RWPE1 (cell line): ENCODE measurements at places on chromosomes 11 and 22.

DNA sequence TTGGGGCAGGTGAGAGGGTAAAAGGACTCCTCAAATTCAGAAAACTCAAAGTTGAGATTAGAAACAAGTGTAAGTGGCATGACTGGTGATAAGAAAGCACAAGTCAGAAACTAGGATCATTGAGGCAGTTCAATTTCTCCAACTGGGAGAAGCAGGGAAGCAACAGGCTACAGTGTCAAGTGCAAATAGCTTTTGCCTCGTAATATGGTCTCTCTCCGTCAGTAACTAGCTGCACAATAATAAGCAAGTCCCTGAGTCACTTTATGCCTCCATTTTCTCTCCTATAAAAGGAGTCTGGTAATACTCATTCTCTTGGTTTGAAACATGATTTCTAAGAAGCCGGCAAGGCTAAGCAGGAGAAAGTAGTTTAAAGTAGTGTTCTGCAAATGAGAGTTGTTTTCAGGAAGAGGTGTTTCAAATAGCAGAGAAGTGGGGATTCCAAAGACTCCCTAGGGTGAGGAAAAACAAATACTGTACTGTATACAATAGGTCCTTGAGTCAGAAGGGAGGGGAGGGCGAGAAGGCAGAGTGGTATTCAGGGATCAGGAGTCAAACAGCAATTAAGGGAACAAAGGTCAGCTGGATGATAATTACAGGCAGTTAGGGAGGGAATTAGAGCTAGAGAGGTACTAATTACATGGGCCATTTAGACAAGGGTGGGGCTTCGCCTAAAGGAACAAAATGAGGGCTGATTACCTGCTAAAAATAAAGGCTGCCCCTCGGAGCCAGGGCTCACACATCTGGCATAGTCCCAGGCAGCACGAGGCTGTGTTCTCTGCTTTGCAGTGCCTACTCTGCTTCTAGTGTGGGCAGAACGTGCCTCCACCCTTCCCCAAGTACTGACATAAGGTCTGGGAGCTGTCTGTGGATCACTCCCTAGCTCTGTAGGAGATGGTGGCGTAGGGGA, 96.0 kb upstream of the BDNF start:
- no peak for DNase-seq

GRCh38 chr11:75351791-75352587, 528 bp upstream of the ARRB1 start:
- DNase-seq = no peak

GRCh38 chr11:64760759-64761420, 1.1 kb upstream of the PYGM start:
- no peak for DNase-seq

- DNase-seq = no peak
These were observed 37.9 kb downstream of the AMOTL1 start for GRCh38 chr11:94806014-94806413.

DNA sequence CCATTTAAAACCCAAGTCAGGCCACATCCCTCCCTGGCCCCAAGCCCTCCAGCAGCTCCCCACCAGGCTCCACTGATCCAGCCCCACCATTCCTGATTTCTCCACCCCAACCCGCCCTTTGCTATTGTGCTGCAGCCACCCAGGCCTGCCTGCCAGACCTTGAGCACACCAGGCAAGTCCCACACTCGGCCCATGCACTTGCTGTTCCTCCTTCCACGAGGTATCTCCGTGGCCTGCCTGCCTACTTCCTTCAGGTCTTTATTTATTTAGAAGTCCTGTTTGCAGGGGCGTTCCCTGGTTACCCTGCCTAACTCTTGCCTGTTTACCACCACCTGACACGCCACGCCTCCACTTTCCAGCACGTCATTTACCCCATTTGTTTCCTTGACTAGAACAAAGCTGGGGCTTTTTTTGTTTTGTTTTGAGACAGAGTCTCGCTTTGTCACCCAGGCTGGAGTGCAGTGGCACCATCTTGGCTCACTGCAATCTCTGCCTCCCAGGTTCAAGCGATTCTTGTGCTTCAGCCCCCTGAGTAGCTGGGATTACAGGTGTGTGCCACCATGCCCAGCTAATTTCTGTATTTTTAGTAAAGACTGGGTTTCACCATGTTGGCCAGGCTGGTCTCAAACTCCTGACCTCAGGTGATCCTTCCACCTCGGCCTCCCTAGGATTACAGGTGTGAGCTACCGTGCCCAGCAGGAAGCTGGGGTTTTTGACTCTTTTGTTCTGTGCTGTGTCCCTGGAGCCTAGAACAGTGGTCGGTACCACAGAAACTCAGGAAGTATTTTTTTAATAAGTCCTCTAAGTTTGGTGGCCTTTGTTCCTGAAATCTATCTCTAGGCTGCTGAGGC, 6.7 kb downstream of the CENPM start:
- no peak for DNase-seq

- peak; percentile 16 for DNase-seq
These were observed 28.0 kb downstream of the SLN start for GRCh38 chr11:107683807-107684206.

GRCh38 chr11:60658409-60658808, 41.0 kb upstream of the MS4A8 start:
- no peak for DNase-seq

DNA sequence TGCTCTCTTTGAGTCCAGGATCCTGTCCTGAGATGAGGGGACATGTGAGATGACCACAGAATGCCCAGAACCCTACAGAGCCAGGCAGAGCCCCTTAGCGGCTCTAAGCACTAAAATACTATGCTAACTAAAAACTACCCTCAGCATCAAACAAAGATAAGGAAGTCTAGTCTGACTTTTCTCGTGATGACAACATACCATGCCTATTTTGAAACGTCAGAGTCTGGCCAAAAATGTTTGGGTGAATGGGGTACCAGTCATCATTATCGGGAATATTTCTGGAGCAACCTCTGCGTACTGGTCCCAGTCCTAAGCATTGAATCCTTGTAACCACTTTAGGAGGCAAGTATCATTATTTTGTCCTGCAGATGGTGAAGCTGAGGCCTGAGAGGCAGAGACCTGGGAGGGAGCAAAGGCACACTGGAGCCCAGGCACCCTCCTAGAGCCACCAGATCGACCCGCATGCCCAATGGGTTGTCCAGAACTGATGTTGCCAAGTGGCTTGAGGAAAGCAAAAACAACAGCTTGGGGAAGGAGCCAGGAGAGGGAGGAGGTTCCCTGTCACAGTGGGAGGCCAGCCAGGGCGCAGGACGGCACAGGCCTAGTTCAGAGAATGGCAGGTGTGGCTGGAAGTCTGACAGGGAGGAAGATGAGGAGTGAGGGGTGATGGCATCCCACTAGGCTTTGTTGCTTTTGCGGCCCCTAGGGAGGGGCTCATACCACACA, 7.2 kb upstream of the OSM start:
- no peak for DNase-seq

GRCh38 chr11:72826942-72827480, 12.8 kb downstream of the ATG16L2 start:
- no peak for DNase-seq

DNA sequence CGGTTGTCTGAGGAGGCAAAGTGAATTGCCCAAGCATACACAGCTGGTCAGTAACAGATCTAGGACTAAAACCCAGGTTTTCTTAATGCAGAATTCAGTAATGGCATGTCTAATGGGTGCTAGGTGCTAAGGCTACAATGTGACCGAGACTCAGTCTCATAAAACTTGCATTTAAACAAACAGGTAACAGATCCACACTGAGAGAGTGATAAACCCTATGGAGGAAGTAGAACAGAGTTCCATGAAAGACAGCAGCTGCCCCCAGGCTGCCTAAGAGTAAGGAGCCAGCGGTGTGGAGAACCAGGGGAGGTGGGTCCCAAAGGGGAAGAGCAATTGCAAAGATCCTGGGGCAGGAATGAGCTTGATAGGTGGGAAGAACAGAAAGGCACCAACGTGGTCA, 27.3 kb downstream of the MMP13 start:
- DNase-seq = no peak

DNA sequence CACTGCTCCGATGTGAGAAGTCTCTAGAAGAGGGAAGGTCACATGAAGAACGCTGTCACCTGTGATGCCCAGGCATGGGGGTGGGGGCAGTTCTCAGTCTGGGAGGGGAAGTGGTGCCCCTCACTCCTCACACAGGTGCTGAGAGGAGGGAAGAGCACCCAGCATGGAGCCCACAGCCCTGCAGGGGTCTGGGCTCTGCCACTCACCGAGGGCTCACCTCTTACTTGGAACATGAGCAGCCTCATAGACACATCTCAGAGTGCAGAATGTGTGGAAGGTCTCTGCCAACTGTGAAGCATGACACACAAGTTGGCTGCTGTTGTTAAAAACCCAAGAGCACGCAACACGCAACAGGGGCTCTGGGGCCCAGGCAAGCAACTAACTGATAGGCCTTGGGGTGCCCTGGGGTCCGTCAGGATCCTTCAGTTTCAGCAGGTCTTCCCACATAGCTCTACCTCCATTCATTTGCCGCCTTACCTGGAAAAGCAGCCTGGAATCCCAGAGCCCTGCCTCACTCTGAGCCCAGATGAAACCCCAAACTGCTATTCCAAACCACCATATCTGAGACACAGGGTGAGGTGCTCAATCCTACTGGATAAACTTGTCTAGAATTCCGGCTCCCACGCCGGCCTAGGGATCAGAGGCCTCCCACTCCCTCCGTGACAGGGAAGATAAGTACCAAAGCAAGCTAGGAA, 17.5 kb upstream of the TMPRSS4 start:
- no peak for DNase-seq

- no peak for DNase-seq
These were observed 38.0 kb downstream of the MYH9 start for GRCh38 chr22:36349726-36350125.

GRCh38 chr11:15780837-15781236, 575.5 kb downstream of the SOX6 start:
- no peak for DNase-seq

- no peak for DNase-seq
These were observed 5.0 kb downstream of the MIF start for GRCh38 chr22:23899042-23899745.

DNA sequence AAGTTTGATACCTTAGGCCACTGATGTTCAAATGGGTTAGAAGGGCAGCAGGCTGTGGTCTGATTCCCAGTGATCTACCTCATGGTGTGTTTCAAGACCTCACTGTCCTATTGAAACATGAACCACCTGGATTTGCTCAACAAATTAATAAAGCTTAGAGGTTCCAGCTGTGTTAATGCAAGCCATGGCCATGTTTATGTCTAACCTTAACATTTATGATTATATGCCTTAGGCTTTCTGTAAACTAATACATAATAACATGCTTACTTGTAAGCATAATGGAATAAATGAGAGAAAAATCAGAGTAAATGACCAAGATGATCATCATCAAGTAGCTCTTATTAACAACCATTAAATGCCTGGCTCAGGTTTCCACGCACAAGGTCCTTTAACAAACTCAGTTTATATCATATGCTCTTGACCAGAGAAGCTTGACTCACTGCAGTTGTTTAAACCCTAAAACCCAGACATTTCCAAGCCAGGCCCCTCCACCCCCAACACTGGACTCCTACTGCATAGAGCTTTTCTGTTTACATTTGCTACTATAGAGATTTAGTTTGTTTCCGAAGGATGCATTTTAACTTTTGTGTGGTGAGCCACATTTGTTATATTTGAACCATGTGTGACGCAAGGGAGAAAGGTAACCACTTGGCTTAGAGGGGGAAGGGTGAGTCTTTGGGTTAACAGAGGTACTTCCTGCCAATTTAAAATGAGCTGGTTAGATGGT, 43.7 kb downstream of the KREMEN1 start:
- DNase-seq = no peak

DNA sequence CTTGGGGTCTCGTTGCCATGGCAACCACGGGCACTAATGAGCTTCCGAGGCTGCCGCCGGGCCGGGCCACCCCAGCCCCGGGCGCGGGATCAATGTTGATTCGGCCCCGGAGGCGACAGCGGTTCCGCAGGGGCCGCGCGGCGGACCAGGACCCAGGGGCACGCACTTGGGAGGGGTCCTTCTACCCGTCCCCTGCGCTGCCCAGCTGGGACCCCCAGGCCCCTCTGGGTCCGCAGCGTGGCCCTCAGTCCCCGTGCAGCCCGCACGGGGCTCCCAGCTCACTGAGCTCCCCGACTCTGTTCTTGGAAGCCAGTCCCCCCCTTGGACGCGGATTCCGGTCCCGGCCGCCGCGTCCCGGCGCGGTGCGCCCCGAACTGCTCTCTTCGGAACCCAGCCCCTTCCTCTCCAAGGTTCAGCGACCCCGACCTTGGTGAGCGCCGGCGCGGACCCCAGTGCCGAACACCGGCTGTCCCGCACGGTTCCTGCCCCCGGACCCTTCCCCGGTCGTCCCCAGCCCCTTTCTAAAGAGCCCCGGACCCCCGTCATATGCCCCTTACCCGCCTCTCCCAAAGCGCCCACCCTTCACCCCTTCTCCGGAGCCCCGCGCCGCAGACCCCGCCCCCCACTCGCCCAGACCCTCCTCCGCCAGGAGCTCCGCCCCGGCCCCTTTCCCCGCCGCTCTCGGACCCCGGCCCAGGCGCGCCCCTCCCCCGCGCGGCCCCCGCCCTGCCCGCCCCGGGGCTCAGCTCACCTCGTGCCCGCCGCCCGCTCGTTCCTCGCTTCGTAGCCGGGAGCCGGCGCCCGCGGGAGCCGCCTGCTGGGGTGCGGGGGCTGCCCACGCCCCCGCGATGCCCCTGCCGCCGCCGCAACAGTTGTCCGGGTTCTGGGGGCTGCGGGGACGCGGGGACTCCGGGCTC, 18.3 kb upstream of the SHISAL1 start:
- DNase-seq = no peak

DNA sequence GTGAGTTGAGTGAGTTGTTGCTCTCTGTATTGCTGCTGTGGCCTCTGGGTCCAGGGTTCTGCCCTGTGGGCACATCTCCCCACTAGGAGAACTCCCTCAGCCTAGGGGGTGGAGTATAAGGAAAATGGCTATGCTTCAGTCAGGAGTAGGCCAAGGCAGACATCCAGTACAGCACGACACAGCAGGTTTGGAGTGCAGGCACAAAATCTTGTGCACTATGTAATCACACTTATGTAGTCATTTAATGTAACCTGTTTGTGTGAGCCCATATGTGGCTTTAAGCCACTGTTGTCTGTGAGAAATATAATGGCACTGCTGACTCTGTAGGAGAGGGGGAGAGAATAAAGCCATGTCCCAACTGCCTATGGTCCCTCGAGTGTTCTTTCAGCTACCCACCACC, 90.1 kb downstream of the CCDC83 start:
- no peak for DNase-seq

GRCh38 chr22:29707010-29707409, 12.8 kb upstream of the CABP7 start:
- DNase-seq = no peak

DNA sequence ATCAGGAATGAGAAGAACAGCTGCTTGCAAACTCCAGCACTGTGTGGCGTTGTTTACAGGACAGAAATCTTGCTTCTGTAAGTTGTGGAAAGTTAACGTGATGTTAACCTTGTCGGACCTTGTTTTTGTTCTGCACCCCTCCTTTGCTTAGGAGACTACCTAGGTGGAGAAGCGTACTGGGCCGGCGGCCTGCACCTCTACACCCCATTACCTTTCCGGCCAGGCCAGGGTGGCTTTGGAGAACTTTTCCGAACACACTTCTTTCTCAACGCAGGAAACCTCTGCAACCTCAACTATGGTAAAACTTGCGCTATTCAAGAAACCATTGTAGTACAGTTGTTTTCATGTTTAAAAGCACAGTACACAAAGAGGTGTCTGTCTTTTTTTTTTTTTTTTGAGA, 33.7 kb downstream of the SAMM50 start:
- DNase-seq = no peak

- no peak for DNase-seq
These were observed 23.4 kb downstream of the CELSR1 start for GRCh38 chr22:46513908-46514550.
